ENCODE measurements at places on chromosomes 7 and 10. TPM values are rescaled to one million over a fixed set of nuclear protein-coding genes. Genes with fewer than 3 reads are reported as not detected.

GRCh38 chr7:117186218-117187010 lies 136.4 kb downstream of the WNT2 start:
- no peaks in the 10 kb centered on the region for H3K36me3 ChIP-seq
- H3K27ac ChIP-seq: no peak overlapping the region
- no peak overlapping the region for H3K4me3 ChIP-seq
- DNase-seq: no peak
- no peaks in the 10 kb centered on the region for H3K27me3 ChIP-seq

GRCh38 chr10:69835875-69836730 lies 34.4 kb downstream of the COL13A1 start:
- no peaks in the 10 kb centered on the region for H3K36me3 ChIP-seq
- no peak overlapping the region for H3K4me3 ChIP-seq
- DNase-seq: no peak

- no peaks in the 10 kb centered on the region for H3K27me3 ChIP-seq
- no peak overlapping the region for H3K27ac ChIP-seq
- DNase-seq: no peak
- no peak overlapping the region for H3K4me3 ChIP-seq
Measured at GRCh38 chr10:644076-644942, 45.2 kb downstream of the DIP2C start.

GRCh38 chr7:139585042-139585441 lies 61.6 kb downstream of the CLEC2L start:
- H3K4me1 ChIP-seq: no peaks in the 10 kb centered on the region
- no peak for DNase-seq
- H3K27ac ChIP-seq: no peak overlapping the region

DNA sequence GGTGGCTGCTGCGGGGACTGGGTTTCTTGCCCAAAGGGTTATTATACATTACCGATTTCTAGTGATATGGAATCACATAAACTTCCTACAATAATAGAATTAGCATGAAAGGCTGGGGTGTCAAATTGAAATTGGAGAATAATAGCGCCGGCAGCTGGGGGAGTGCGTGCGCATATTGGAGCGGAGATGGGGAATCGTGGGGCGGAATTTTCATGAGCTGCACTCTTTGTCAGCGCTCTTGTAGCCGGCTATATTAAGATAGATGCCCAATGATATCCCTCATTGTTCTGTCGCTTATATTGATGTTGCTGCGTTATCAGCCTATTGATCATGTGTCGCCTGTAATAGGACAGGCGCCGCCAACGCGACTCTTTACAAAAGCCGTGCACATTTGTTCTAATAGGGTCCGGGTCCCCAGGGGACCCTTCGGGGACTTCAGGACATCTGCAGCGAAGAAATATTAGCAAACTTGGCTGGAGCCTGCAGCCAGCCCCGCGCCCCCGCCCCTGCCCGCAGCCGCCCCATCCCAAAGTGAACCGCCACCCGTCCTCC lies 5.1 kb downstream of the UNCX start:
- no peaks in the 10 kb centered on the region for H3K36me3 ChIP-seq
- H3K27ac ChIP-seq: no peak overlapping the region
- peaks cover 4% of the 10 kb centered on the region for H3K4me1 ChIP-seq
- no peak overlapping the region for H3K4me3 ChIP-seq
- no peak for DNase-seq

- no peak overlapping the region for H3K4me3 ChIP-seq
- H3K36me3 ChIP-seq: no peaks in the 10 kb centered on the region
- no peak overlapping the region for H3K27ac ChIP-seq
- no peak for DNase-seq
- no peaks in the 10 kb centered on the region for H3K27me3 ChIP-seq
Measured at GRCh38 chr10:113609704-113610108, 54.1 kb downstream of the NRAP start.

DNA sequence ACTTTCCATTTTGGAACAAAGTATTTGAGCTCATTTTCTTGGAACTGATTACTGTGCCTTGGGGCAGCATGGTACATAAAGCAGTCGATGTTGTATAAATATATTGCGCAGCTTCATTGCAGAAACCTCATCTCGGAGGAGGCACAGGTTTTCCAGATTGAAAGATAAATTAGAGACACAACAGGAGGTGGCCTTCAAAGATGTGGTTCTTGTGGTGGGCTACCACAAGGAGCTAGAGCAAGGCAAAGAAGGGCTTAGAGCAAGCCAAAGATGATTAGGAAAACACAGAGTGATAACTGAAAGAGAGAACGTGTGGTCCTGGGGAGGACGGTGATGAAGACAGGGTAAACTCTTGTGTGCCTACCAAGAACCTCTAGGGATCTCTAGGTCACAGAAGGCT lies 169.1 kb upstream of the TNS3 start:
- no peaks in the 10 kb centered on the region for H3K4me1 ChIP-seq
- H3K27me3 ChIP-seq: no peaks in the 10 kb centered on the region
- H3K4me3 ChIP-seq: no peak overlapping the region
- no peak overlapping the region for H3K27ac ChIP-seq

- no peaks in the 10 kb centered on the region for H3K4me1 ChIP-seq
- no peaks in the 10 kb centered on the region for H3K27me3 ChIP-seq
- no peak overlapping the region for H3K27ac ChIP-seq
- no peak overlapping the region for H3K4me3 ChIP-seq
- H3K36me3 ChIP-seq: no peaks in the 10 kb centered on the region
Measured at GRCh38 chr7:2660359-2661095, 27.5 kb upstream of the AMZ1 start.

GRCh38 chr7:11026452-11027359 lies 53.0 kb downstream of the PHF14 start:
- no peaks in the 10 kb centered on the region for H3K4me1 ChIP-seq
- DNase-seq: no peak
- H3K4me3 ChIP-seq: no peak overlapping the region
- H3K27me3 ChIP-seq: no peaks in the 10 kb centered on the region
- H3K27ac ChIP-seq: no peak overlapping the region

- peaks cover 29% of the 10 kb centered on the region for H3K4me1 ChIP-seq
- H3K27me3 ChIP-seq: no peaks in the 10 kb centered on the region
Measured at GRCh38 chr7:87151729-87152111, 533 bp upstream of the DMTF1 start.

GRCh38 chr7:87152897-87153641 lies 816 bp downstream of the DMTF1 start:
- H3K4me1 ChIP-seq: peaks cover 40% of the 10 kb centered on the region
- H3K27ac ChIP-seq: peak overlapping the region; percentile 88
- DNase-seq: peak; percentile 12

DNA sequence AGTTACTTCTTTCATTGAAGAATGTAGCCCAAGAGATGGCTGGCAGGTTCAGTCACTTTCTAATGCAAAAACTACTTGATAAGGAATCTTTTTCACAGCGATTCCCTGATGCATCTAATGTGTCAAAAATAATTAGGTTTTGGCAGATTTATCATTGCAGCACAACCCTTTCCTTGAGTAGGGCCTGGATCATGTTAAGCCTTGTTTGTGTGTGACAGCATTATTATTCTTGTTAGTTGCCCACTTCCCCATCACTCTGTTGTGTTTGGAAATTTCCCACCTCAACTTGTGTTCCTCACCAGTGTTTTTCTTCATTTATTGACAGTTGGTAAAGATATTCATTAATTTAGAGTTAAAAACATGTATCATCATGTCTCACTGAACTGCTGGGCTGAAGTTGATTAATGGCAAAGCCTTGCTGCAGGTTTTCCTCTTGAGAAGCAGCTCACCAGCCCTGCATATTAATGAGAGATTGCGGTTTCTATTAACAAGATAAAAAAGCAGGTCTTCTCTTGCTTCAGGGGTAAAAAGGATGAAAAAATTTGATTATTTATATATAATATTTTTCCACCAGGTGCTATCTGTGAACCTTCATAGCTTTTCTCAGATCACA lies 233.3 kb upstream of the MDFIC start:
- no peaks in the 10 kb centered on the region for H3K4me1 ChIP-seq
- H3K27me3 ChIP-seq: no peaks in the 10 kb centered on the region
- no peak overlapping the region for H3K27ac ChIP-seq
- no peak for DNase-seq

DNA sequence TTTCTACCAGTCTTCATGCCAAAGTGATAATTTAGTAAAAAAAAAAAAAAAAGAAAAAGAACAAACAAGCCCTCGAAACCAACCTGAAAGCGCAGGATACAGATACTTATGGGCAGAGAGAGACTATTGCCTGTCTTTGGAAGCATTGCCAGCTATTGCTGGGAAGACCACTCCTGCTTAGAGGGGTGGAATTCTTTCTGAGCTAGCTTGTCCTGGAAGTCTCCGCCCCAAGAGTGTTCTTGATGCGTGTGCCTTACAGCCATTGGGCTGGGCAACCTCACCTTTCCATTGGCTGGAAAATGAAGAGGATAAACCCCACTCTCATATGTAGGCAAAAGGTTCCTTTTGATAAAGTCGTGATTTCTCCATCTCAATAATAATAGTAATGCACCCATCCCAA lies 19.9 kb upstream of the INSYN2A start:
- no peak for DNase-seq
- no peaks in the 10 kb centered on the region for H3K27me3 ChIP-seq
- no peak overlapping the region for H3K4me3 ChIP-seq
- H3K27ac ChIP-seq: no peak overlapping the region
- H3K36me3 ChIP-seq: no peaks in the 10 kb centered on the region
- no peaks in the 10 kb centered on the region for H3K4me1 ChIP-seq

DNA sequence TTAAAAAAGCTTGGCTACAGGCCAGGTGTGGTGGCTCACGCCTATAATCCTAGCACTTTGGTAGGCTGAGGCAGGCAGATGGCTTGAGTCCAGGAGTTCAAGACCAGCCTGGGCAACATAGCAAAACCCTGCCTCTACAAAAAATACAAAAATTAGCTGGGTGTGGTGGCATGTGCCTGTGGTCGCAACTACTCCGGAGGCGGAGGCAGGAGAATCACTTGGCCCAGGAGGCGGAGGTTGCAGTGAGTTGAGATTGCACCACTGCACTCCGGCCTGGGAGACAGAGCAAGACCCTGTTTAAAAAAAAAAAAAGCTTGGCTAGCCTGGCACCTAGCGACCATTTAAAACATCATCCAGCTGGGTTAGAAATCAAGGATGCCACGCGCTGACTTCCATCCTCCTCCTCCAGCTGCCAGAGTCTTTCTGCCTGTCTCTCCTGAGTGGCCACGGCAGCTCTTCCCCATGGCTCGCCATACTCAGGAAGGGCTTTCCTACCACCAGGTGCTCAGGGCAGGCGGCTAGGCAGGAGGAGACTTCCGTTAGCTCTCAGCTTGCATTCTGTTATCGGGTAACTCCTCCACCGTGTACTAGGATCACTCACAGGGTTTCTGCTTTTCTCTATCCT lies 45.0 kb downstream of the DENND2A start:
- DNase-seq: no peak
- H3K4me3 ChIP-seq: no peak overlapping the region
- no peaks in the 10 kb centered on the region for H3K36me3 ChIP-seq

DNA sequence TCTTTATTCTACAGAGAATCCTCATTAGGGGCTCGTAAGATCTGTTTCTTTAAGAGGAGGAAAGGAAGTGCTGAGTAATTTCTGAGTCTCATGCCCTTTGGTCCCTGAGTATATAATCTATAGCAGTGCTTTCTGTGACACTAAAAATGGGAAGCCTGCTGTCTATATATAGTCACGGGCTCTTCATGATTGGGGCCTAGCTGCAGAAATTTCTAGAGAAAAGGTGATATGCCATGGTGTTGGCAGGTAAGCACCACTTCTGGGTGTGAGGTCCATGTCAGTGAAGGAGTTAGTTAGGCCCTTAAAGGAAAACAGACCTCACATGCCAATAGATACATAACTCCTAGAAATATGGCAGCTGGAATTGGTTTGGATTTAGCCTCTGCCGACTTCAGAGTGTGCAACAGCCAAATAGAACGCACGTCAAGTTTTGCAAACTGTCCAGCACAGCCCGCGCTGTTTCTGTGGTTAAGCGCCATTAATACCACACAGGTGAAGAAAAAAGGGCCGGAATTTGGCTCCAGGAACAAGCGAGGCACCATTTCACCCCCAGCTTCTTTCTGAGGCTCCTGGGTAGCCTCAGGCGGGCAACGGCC lies 123.2 kb downstream of the TACC2 start:
- no peaks in the 10 kb centered on the region for H3K4me1 ChIP-seq
- DNase-seq: no peak
- H3K4me3 ChIP-seq: no peak overlapping the region
- H3K27me3 ChIP-seq: no peaks in the 10 kb centered on the region
- no peak overlapping the region for H3K27ac ChIP-seq
- no peaks in the 10 kb centered on the region for H3K36me3 ChIP-seq

- no peaks in the 10 kb centered on the region for H3K36me3 ChIP-seq
- no peaks in the 10 kb centered on the region for H3K27me3 ChIP-seq
- H3K4me3 ChIP-seq: no peak overlapping the region
- no peak overlapping the region for H3K27ac ChIP-seq
- DNase-seq: no peak
Measured at GRCh38 chr7:126026421-126027088, 1096.9 kb upstream of the POT1 start.

DNA sequence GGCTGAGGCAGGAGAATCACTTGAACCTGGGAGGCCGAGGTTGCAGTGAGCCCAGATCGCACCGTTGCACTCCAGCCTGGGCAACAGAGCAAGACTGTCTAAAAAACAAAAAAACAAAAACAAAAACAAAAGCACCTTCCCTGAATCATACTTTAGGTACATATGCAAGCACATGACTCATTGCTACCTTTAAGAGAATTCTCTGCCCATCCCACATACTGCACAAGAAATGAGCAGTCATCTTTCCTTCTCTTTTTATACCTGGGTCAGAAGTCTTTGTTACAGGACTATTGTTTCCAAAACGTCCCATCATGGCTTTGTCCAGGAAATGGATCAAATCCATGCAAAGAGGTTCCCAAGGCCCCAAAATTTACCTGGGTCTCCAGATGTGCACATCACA lies 21.5 kb upstream of the AKR1B10 start:
- no peak overlapping the region for H3K27ac ChIP-seq
- no peak for DNase-seq
- H3K4me1 ChIP-seq: no peaks in the 10 kb centered on the region
- no peak overlapping the region for H3K4me3 ChIP-seq
- no peaks in the 10 kb centered on the region for H3K27me3 ChIP-seq
- no peaks in the 10 kb centered on the region for H3K36me3 ChIP-seq

Gene SMKR1
- total RNA-seq: 13.9 TPM

Gene SFTPD
- total RNA-seq: not detected

Gene C7orf57
- 0.92 TPM for total RNA-seq

Gene GNAT3
- not detected for total RNA-seq

Gene FBXL13
- 0.66 TPM for total RNA-seq

Gene GAD2
- not detected for total RNA-seq

Gene FERD3L
- total RNA-seq: not detected

Gene FAM25G
- not detected for total RNA-seq

Gene PPP1R17
- total RNA-seq: not detected

Gene LEP
- total RNA-seq: not detected

Gene TRIM50
- total RNA-seq: not detected

Gene STRIP2
- total RNA-seq: 25.0 TPM

All from CD8-positive, alpha-beta memory T cell (primary cell).